Lung (tissue), 17 donors: ENCODE measurements at places on chromosomes 1 and 21. TPM values are rescaled to one million over a fixed set of nuclear protein-coding genes. Genes with fewer than 3 reads are reported as not detected.

Gene THEM5
- total RNA-seq = not detected

Gene SYPL2
- total RNA-seq = 0.31 TPM

Gene TRPM2
- 13.1 TPM for total RNA-seq

Gene AGMAT
- total RNA-seq = 0.23 TPM

Gene CD1B
- total RNA-seq = not detected

Gene HYI
- 66.5 TPM for total RNA-seq

Gene A3GALT2
- total RNA-seq = 0.28 TPM

Gene OR6P1
- total RNA-seq = not detected

Gene ANGPTL3
- total RNA-seq = 0.06 TPM

Gene EDEM3
- 28.8 TPM for total RNA-seq

Gene AMPD1
- not detected for total RNA-seq

Gene XCL2
- total RNA-seq = 4.6 TPM

Gene SV2A
- 2.4 TPM for total RNA-seq

Gene GATAD2B
- 20.8 TPM for total RNA-seq

Gene SERTAD4
- total RNA-seq = 3.4 TPM

Gene PRELP
- 2.0 TPM for total RNA-seq

Gene CFHR1
- total RNA-seq = 0.21 TPM

Gene C1QA
- 502 TPM for total RNA-seq

Gene PTAFR
- total RNA-seq = 37.3 TPM

Gene KCNC4
- 9.2 TPM for total RNA-seq

Gene GBP5
- 2.9 TPM for total RNA-seq

Gene KRTAP10-1
- total RNA-seq = not detected

Gene INAVA
- total RNA-seq = 11.3 TPM

Gene YARS1
- 151 TPM for total RNA-seq

Gene LCK
- total RNA-seq = 8.9 TPM

Gene OR2AK2
- total RNA-seq = not detected

Gene TMEM183A
- 63.9 TPM for total RNA-seq

Gene IL12RB2
- 0.40 TPM for total RNA-seq

Gene HRNR
- total RNA-seq = not detected

Gene LMX1A
- not detected for total RNA-seq

Gene SOD1
- 90.3 TPM for total RNA-seq

Gene SH2D1B
- 0.61 TPM for total RNA-seq

Gene C8B
- total RNA-seq = 2.8 TPM

Gene TNFRSF4
- total RNA-seq = 3.6 TPM

Gene OXCT2
- total RNA-seq = 0.95 TPM

Gene CFAP141
- 3.2 TPM for total RNA-seq

Gene TP73
- 12.3 TPM for total RNA-seq

Gene HSPA6
- 42.5 TPM for total RNA-seq

Gene OBSCN
- total RNA-seq = 47.3 TPM
